ENCODE measurements at places on chromosomes 13 and 19.

DNA sequence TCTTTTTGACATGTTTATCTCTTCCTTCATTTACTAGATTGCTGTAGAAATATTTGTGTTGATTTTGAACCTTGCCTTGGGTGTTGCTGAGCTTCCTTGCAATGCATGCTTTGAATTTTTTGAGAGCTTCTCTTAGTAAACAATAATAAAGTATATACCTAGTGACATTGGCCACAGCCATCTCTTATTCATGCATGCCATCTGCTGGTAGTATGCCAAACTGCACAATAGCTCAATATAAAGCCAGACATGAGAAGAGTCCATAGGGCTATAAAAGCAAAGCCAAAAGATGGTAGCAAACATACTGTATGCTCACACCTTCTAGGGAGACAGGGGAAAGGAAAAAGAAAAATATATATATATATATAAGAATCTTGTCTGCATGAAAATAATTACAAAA, 18.9 kb upstream of the ZSCAN5A start:
- DNase-seq: peak; percentile 38

GRCh38 chr13:35843272-35843671, 287.9 kb downstream of the DCLK1 start:
- no peak for DNase-seq

GRCh38 chr19:41784743-41785142, 11.6 kb upstream of the CEACAM3 start:
- no peak for DNase-seq

DNA sequence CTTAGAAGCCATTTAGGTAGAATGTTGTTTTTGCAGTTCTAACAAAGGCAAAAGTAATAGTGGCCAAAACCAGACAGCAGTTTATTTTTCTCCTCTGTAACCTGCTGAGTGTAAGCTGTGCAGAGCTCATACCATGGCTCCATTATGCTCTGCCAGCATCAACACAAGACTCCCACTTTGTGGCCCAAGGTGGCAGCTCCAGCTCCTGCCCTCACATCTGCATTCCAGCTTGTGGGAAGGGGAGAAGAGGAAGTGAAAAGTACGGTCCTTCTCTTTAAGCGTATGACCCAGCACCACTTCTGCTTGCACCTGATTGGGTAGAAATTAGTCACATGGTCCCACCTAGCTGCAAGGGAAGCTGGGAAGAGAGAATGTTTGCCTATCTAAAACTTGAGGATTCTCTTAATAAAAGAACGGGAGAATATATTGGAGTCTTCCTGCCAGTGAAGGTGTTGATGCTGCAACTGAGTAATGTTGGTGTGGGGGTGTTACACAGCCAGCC, 19.2 kb downstream of the ADGRE1 start:
- no peak for DNase-seq

GRCh38 chr13:41312176-41312500, 1.1 kb downstream of the NAA16 start:
- no peak for DNase-seq

DNA sequence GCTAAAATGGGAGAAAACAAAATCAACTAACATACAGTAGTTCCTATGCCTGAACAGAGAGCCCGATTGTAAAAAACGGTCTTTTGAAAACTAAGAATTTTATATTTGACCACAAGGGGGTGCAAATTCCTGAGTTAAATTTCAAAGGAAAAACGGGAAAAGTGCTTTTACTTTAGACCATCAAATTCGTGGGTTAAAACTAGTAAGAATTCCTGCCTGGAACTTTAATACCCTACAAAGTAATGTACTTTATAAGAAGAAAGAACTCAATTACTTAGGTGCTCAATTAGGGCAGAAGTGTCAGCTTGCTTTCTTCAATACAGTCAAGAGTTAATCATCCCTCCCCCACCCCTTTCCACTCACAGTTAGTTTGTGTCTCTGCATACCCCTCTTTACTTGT, 69.8 kb downstream of the KCNRG start:
- DNase-seq: peak; percentile 36

- peak; percentile 94 for DNase-seq
Measured at GRCh38 chr19:9323557-9323918, 441 bp upstream of the ZNF559 start.

- no peak for DNase-seq
Measured at GRCh38 chr13:26424181-26424580, 133.3 kb upstream of the WASF3 start.

DNA sequence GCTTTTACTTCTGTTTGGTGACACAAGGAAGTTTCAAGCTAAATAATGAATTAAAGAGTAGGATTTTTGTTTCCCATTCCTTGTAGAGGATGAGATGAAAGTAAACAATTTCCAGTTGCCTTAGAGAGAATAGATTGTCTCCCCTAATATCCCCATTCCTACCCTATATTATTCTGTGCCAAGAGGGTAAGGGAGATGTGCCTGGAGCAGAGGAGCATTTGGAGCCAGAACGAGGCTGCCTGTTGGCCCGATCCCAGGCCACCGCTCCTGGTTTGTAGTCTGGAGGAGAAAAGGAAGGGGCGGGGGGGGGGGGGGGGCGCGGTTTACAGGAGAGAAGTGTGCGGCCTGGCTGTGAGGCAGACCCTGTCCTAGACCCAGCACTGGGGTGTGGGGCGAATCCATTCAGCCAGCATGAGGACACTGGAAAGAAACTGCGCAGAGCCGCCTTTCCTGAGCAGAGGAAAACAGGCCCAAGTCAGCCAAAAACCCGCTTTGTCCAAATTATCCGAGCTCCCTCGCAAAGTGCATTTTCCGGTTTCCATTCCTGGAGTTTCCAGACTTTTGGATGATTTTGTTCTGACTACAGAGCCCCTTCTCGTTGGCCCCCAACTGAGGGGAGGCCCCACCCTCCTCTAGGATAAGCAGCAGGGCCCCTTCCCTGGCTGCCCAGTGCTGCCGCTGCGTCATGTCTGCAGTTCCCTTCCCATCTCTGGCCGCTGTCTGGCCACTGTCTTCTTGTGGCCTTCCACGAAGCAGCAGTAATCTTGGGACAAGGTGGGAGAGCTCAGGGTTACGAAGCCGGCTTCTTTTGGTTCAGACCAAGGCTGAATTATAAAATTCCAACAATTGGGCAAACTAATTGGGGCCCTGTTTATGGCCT, 23.0 kb downstream of the NFIX start:
- peak; percentile 34 for DNase-seq

DNA sequence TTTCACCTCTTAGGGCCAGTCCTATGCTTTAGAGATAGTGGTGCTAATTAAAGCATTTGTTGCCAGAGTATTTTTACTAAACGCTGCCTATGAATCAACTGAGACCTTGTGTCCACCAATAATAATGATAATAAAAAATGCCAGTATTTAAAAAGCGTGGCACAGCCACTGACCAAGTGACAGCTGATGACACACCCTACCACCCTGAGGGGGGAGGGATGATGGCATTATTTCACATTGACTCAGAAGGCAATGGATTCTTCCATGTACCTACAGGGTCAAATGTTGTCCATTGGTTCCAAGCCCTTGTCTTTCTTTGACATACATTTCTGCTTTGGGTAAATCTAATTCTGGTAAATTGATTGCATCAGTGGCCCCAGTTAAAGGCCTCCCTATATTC, 384.4 kb downstream of the DLEU7 start:
- no peak for DNase-seq

DNA sequence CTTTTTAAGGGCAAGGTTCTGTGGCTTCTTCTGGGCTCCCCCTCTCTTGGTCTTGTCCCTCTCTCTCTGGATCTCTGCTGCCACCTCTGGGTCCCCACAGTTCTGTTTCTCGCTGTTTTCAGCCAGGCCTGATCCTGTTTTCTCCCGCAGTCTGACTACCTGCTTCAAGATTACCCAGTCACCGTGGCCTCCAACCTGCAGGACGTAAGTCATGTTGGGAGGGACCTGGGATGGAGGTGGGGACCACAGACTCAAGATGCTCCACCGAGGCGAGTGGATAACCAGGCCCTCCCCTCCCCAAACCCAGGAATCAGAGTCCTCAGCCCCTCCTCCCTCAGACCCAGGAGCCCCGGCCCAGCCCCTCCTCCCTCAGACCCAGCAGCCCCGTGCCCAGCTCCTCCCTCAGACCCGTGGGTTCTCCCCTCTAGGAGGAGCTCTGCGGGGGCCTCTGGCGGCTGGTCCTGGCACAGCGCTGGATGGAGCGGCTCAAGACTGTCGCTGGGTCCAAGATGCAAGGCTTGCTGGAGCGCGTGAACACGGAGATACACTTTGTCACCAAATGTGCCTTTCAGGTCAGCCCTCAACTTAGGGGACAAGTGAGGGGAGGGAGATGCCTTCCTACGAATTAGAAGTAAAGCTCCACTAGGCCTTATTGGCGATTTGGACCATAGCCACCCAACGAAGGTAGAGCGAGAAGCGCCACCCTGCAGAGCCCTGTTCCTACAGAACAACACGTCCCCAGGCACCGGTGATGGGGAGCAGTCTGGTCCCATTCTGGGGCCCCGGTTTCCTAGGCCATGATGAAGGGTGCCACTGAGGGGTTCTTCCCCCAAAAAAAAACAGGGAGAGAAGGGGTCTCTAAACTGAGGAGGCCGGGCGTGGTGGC, 2.2 kb downstream of the FLT3LG start:
- peak; percentile 60 for DNase-seq

DNA sequence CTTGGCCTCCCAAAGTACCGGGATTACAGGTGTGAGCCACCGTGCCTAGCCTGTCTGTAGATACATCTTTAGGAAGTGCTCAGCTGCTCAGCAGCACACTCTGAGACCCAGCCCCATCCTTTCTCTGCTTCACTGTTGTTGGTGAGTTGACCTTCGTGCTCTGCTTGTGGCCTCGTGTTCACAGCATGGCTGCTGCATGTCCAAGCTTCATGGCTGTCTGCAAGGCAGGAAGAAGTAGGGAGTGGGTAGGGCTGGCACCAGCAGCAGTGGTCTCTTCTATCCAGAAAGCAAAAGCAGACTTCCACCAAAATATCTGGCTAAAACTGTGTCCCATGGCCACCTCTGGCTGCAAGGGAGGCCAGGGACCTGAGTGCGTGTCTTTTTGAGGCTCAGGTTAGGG, 14.2 kb downstream of the B3GNT8 start:
- no peak for DNase-seq

GRCh38 chr13:102399791-102400674, 1.8 kb downstream of the FGF14 start:
- no peak for DNase-seq

DNA sequence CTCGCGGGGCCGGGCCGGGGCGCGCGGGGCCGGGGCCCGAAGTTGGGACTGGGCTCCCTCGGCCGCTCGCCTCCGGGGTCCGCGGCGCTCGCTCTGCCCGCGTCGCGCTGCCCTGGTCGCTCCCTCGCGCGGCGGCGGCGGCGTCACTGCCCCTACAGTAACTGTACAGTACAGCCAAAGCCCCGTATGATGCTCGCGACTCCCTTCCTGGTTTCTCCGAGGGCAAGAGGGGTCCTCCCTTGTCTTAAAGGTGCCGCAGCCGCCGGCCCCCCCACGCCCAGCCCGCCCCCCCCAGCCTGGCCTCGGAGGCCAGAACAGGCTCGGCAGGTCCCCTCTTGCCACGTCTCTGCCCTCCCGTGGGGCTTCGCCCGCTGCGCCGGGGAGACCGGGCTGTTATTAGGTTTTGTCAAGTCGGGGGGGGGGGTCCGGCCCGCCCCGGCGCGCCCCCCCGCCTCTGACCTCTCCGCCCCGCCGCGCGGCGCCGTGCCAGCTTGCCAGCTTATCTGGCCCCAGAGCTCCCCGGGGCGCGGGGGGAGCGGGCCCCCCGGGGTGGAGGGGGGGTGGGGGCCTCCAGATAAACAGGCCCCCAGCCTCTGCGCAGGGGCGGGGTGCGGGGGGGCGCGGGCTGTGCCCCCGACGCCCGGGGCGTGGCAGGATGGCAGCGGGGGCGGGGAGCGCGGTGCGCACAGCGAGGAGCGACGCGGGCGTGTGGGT, at the start of gene ZBTB7A:
ZBTB7A (minus strand) TSS at position 218 of the 714 bp plus-strand sequence. CDS start 11,667 bp downstream, outside the sequence.
- peak; percentile 87 for DNase-seq

DNA sequence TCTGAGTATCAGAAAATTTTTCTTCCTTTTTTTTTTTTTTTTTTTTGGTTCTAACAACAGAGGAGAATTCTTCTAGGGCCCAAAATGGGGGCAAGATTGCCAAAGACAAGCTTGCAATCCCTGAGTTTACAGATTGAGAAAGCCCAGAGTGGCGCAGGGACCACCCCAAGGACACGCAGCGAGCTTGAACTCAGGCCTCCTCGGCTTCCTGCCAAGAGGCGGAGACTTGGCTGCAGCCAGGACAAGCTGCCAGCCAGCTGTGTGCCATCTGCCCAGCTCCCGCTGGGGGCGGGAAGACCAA, 506 bp upstream of the MRPL34 start:
- no peak for DNase-seq

GRCh38 chr19:7877249-7877836, 3.2 kb upstream of the PRR36 start:
- DNase-seq: no peak

DNA sequence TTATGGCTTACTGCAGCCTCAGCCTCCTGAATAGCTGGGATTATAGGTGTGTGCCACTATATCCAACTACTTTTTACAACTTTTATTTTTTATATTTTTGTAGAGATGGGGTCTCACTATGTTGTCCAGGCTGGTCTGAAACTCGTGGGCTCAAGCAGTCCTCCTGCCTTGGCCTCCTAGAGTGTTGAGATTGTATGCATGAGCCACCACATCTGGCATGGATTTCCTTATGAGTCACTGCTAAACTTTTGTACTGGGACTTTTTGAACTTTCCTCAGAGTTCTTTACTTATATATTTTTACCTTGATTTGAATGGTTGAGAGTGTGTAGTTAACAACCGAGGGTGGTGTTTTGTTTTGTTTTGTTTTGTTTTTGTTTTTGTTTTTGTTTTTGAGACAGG, 33.4 kb downstream of the DNAJC3 start:
- DNase-seq: no peak

GRCh38 chr13:100196375-100196774, 107.5 kb downstream of the PCCA start:
- no peak for DNase-seq

DNA sequence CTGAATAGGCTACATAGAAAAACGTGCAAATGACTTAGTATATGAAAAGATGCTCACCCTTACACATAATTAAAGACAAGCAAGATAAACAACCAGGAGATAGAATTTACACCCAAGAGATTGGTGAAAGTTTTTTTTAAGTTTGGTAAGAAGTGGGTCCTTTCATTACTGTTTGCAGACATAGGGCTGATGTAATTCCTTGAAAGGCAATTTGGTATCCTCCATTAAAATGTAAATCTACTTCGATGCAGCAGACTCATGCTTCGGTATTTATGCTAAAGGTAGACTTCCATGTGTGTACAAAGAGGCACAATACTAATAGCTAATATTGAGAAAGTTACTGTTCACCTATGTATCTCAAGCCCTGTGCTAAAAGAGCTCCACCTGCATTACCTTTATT, 33.5 kb downstream of the CNMD start:
- no peak for DNase-seq

GRCh38 chr19:35307931-35308330, 16.0 kb downstream of the MAG start:
- DNase-seq: no peak
